ENCODE measurements at places on chromosomes 13 and 19.
A peak's percentile ranks its signal among the peaks of the same experiment; 100 is the strongest.

- DNase-seq = peak; percentile 48
These were observed 692 bp downstream of the RGS9BP start for GRCh38 chr19:32676186-32676894.

DNA sequence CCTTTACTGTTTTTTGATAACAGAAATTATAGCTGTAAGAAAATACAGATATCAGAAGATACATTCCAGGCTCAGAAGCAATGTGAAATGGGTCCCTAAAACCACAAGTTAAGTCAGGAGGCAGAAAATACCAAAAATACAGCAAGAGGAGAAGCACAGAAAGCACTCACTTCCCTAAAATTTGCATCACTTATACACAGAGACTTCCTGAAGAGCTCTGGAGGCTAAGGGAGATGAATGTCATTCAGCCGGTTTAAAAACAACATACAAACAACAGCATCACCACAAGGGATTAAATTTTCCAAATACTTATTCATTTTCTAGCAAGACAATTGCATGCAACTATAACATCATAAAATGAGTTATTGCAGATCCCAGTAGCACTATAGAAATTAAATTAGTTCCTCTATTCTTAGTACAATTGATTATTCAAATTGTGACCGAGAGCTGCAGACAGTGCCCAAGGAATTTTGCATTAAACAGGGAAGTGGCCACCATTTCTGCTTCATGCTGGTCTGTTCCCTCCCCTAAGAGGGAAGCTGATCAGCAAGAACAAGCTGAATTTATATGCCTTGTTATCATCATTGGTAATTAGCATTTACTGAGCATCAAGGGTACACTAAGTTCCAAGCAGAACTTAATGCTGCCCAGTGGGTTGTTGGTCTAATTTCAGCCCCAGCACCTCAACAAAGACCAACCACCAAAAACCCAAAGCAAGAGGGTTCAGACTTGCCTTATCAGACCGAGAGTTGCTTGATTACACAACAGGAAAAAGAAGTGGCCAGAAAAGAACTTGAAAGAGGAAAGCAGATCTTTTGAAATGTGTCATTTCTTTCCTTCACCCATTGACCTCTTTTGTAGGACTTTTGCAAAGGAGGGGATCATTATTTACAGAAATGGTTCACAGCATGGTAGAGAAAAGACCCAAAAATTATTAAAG is 140.7 kb downstream of the KCTD12 start:
- peak; percentile 25 for DNase-seq

DNA sequence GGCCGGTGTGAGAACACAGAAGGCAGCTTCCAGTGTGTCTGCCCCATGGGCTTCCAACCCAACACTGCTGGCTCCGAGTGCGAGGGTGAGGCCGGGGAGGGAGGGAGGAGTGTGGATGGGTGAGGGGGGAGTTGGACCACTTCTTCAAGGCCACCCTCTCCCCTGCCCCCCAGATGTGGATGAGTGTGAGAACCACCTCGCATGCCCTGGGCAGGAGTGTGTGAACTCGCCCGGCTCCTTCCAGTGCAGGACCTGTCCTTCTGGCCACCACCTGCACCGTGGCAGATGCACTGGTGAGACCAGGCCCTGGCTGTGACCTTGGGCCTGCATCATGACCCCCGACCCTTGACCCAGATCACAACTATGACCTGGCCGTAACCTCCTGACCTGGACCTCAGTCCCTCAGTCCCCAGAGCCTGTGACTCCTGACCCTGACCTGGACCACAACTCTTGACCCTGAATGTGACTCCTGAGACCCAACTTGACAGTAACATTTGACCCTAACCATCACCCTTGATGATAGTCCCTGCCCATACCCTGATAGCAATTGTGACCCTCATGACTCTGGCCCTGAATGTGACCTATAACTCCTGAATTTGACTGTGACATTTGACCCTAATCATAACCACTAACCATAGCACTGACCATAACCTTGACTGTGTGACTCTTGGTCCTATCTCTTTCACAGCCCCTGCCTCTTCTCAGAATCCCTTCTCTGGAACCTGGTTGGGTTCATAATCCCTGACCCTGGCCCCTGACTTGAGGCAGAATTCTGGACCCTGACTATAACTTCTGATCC is 10.9 kb downstream of the LTBP4 start:
- no peak for DNase-seq

GRCh38 chr19:4635754-4636116 is 3.6 kb upstream of the TNFAIP8L1 start:
- no peak for DNase-seq

DNA sequence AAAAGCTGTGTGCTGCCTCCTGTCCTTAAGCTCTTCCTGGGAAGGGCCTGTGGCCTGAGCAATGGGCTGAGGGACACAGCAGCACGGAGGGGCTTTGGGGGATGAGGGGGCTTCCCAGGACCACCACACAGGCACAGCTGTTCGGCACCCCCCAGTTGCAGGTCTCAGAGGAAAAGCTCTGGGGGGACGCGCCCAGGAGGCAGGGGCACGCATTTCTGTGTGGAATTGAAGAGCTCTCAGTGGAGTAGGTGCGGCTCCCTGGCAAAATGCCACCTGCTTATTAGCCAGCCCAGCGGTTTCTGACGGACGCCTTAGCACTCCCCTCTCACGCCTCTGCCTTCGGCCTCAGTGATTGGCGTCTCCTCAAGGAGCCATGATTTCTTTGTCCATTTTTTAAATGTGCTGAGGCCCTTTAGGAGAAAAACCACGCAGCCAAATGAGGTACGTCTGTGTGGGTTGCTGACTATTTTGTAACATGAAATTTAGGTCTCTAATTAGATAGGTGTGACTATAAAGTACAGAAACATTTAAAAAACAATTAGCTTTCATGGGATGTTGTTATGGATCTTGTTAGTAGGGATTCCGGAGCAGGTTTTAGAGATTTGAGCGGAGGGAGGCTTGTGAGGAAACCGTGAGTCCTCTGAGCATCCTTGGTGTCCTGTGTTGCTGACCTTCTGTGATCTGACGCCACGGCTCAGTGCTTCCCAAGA is 4.0 kb downstream of the MCF2L start:
- DNase-seq = no peak

- no peak for DNase-seq
These were observed 97.0 kb upstream of the RNF113B start for GRCh38 chr13:98273824-98274742.

GRCh38 chr19:45336696-45337251 is 3.8 kb upstream of the KLC3 start:
- no peak for DNase-seq

DNA sequence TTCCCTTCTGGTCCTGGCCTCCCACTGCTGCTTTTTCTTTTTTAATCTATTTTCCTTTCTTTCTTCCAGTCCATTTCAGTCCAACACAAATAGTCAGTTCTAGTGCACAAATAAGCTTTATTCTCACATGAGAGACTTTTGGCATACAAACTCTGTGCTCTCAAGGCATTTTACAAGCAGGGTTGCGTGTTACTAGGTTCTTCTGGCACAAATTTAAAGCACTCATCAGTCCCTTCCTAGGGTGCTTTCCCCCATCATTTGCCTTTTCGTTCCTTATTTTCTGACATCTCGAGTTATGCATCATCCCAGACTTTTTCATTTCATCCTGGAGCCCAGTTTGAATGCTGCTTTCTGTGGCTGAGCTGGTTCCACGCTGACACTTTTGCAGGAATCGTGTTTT is 29.8 kb upstream of the IL17D start:
- DNase-seq = no peak

DNA sequence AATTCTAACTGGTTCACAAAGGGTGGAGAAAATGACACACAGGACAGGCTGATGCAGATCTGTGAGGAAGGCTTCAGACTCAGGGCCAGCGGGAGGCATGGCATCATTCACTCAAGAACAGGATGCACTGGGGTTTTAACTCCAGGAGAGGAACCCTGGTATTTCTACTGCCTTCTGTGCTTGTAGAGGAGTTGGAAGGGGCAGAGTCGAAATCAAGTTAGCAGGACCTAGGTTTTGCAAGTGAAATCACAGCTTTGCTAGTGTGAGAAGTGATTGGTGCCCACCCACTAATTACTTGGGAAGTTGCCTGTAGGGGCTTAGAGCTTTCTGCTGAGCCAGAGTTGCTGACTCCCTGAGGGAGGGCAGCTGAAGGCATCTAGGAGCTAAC is 92.7 kb downstream of the AKAP11 start:
- no peak for DNase-seq

- DNase-seq = peak; percentile 3
These were observed 77.9 kb downstream of the CACNA1A start for GRCh38 chr19:13428352-13428751.

GRCh38 chr19:47469363-47469700 is 2.4 kb downstream of the SLC8A2 start:
- no peak for DNase-seq

Data from OCI-M1 (cell line).